NCI-H69 (cell line): ENCODE measurements at places on chromosomes 1 and 21.
A peak's percentile ranks its signal among the peaks of the same experiment; 100 is the strongest.

DNA sequence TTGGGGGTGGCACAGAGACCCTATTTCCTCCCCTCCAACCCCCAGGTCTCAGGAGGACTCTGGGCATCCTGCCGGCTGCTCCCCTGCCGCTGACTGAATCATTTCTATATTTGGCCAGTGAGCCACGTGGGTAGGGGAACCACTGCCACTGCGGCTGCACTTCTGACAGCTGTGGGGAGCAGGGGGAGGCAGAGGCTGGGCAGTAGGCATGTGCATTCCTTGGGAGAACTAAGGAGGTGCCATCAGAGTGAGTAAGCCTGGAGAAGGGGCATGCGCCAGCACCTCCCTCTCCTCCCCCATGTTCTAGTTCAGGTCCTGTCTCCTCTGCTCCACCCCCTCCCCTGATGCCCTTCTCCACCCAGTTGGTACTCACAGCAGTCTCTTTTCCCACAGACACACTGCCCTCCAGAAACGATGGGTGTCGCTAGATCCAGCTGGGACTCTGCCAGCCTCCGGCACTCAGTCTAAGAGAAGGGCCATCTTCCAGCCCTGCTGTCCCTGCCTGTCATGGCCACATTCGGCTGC, 12.0 kb downstream of the PPFIA4 start:
- peak; percentile 46 for DNase-seq

GRCh38 chr21:36068748-36069398, 951 bp upstream of the CBR1 start:
- DNase-seq, result no peak

- DNase-seq, result peak; percentile 20
Measured at GRCh38 chr1:86394416-86394815, 1.7 kb downstream of the ODF2L start.

- peak; percentile 7 for DNase-seq
Measured at GRCh38 chr1:170267317-170267716, 121.6 kb downstream of the NTMT2 start.

DNA sequence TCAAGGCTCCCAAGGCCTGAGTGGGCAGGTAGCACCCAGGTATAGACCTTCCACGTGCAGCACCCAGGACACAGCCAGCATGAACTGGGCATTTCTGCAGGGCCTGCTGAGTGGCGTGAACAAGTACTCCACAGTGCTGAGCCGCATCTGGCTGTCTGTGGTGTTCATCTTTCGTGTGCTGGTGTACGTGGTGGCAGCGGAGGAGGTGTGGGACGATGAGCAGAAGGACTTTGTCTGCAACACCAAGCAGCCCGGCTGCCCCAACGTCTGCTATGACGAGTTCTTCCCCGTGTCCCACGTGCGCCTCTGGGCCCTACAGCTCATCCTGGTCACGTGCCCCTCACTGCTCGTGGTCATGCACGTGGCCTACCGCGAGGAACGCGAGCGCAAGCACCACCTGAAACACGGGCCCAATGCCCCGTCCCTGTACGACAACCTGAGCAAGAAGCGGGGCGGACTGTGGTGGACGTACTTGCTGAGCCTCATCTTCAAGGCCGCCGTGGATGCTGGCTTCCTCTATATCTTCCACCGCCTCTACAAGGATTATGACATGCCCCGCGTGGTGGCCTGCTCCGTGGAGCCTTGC, 1.7 kb downstream of the GJB4 start:
- no peak for DNase-seq

GRCh38 chr1:117659550-117660270, 53.9 kb downstream of the TENT5C start:
- DNase-seq, result no peak

GRCh38 chr1:30284728-30285475, 438.5 kb downstream of the MATN1 start:
- DNase-seq, result no peak

- DNase-seq, result no peak
Measured at GRCh38 chr1:15703562-15703961, 19.4 kb downstream of the PLEKHM2 start.

DNA sequence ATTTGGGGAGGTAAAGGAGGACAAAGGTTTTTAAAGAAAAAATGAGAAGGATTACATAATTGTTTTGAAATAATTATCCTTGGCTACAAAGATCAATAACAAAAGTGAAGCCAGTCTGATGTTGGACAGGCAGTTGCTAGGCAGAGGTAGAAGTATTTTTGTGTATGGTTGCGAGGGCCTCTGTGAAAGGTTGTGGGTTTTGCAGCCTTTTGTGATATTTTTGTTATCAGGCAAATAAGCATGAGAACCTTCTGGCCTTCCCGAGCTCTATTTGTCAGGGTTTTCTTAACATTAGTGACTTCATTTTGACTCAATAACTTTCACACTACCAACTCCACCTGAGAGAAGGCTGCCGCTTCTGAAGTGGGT, 39.2 kb downstream of the CAPN9 start:
- no peak for DNase-seq

DNA sequence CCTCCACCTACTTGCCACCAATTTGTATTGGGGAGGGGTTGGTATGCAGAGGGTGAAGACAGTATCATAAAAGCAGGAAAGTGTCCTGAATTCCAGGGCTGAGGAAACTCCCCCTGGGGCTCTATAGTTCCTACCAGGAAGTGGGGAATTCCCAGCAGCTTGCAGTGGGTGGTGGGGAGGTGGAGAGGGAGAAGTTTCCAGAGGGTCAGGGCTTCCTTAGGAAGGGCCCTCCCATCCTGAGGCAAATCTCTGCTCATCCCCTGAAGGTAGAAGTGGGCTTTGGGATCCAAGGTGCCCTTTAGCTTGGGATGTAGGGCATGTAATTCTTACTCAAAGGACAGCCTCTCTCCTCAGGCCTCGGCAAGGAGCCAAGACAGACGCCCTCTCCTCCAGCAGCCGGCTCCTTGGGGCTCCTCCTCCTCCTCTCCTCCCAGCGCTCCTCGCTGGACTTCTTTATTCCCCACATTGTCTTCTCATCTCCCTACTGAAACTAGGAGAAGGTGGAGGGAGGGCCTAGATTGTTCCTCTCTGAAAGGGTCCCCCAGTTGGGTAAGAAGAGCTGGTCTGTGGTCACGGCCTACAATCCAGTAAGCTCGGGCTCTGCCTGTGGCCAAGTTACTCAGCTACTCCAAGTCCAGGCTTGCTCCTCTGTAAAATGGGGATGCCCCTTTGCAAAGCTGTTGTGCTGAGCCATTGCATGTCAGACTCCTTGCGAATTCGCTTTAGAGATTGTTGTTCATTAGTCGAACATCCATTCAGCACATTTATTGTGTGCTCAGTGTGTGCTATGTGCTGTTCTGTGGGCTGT, 17.9 kb upstream of the CSF1 start:
- peak; percentile 29 for DNase-seq

- peak; percentile 44 for DNase-seq
Measured at GRCh38 chr1:50982611-50983010, 12.6 kb downstream of the CDKN2C start.

GRCh38 chr1:11168731-11169130, 20.4 kb upstream of the ANGPTL7 start:
- DNase-seq, result no peak

- peak; percentile 75 for DNase-seq
Measured at GRCh38 chr1:70727886-70728489, 316.9 kb downstream of the CTH start.

GRCh38 chr1:180503280-180503862, 994 bp upstream of the ACBD6 start:
- DNase-seq, result peak; percentile 41

DNA sequence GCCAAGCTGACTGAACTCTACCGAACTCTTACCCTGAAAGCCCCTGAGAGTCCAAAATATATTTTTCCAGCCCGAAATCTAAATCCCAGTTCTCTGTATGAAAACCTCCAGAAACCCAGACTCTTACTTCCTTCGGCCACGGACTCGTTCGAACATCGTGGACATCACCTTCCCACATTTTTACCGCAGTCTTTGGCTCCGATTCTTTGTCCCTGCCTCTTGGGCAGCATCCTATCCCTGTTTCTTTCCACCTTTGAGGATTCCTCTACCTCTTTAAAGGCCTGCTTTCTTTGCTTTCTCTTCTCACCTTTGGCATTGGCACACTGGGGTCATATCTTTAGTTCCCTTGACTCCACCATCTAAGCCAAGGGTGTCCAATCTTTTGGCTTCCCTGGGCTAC, 932 bp upstream of the USP24 start:
- no peak for DNase-seq

DNA sequence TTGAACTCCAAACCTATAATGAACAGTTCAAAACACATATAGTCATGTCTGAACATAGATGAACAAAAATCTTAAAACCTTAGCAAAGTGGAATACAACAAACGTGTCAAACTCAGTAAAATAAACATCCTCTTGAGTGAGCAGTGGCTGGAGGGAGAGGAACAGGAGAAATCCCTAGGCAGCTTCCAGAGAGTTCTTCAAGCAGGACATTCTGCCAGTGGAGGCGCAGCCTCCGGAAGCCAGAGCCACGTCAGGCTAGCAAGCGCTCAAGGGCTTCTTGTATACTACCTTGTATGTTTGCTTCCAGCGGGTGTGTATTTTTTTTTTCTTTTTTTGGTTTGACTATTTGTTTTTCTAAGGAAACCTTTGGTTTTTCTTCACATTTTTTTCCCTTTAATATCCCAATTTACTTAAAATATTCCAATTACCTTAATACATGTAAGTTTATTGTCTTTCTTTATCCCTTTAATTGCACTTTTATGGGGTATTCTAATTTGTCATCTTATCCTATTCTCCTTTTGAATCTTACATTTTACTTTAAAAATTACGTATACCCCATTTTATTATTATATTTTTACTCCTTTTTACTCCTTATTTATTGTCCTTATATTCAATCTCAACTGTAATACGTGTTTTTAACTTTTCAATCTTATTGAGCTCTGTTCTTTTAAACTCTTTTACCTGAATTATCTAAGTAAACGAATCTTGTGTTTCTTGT, 42.0 kb downstream of the COLGALT2 start:
- DNase-seq, result no peak

DNA sequence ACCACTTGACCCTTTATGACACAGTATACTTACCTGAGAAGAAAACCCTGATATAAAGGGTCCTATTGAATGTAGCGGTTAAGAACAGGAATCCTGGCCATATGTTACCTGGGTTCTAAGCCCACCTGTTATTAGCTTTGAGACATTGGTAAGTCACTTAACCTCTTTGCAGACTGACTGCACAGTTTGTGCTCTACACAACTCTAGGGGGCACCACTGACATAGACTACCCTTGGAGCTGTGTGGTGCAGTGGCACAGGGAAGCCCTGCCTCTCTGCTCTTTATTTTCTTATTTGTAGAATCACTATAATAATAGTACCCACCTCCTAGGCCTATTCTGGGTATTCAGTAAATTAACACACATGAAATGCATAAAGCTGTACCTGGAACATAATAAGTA, 165.6 kb downstream of the C1orf94 start:
- no peak for DNase-seq

DNA sequence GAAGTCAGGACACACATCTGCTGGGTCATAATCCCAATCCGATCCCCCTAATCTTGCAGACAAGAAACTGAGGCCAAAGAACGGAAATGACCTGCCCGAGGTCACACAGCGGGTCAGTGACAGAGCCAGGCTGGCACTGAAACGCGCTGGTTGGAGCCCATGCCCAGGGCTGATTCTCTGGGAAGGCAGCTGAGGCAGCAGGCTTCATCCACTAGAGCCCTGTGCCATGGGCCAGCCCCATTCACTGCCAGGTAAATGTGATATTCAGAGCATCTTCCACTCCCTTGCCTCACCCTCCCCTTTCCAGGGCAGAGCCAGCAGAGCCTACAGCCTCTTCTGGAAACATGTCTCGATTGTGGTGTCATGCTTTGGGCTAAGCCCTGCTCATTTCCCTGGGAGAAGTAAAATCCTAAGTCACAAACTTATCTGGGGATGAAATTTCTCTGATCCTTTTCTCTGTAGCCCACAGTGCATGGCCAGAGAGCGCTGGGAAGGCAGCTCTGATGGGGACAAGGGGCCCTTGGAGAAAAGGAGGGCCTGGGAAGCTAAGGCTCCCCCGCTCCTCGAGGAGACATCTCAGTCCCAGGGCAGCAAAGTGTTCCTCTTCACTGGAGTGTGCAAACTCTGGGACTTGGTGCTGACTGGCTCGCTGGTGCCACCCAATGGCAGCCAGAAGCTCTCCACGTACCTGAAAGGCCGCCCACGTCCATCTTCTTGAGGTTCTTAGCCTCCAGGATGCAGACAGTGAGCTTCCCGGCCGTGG, 110.4 kb downstream of the SYT2 start:
- DNase-seq, result peak; percentile 74

- no peak for DNase-seq
Measured at GRCh38 chr1:12125422-12126355, 41.1 kb upstream of the TNFRSF1B start.

- no peak for DNase-seq
Measured at GRCh38 chr1:89191314-89191713, 7.4 kb downstream of the GBP4 start.

- peak; percentile 94 for DNase-seq
Measured at GRCh38 chr1:10835822-10836421, 39.5 kb upstream of the CASZ1 start.

GRCh38 chr21:44569861-44570517, 3.5 kb upstream of the KRTAP10-4 start:
- DNase-seq, result no peak

- peak; percentile 17 for DNase-seq
Measured at GRCh38 chr1:235708390-235708962, 58.9 kb upstream of the GNG4 start.

DNA sequence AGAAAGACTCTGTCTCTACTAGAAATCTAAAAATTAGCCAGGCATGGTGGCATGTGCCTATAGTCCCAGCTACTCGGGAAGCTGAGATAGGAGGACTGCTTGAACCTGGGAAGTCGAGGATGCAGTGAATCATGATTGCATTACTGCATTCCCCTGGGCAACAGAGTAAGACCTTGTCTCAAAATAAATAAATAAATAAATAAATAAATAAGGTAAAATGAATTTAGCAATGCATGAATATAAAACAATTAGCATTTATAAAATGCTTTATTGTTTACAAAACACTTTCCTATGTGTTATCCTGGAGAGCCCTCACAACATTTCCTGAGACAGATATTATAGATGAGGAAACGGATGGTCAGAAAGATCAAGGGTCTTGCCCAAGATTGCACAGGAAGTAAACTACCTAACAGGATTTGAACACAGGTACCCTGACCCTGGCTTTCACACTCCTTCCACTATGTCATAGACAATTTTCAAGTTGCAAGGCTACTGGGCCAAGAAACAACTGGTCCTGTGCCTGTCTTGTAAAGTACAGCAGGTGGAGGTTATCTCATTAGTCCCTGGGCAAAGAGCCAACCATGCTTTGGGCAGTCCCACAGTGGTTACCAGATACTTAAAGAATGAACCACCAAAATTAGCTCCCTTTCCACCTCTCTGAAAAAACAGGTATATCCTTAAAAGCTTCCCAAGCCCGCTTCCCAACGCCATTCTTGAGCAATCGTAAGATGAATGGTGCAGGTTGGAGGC, 15.4 kb upstream of the VSIG8 start:
- peak; percentile 76 for DNase-seq

- DNase-seq, result no peak
Measured at GRCh38 chr1:210236840-210237409, 4.3 kb downstream of the SERTAD4 start.
